A172 (cell line): ENCODE measurements at places on chromosomes 3 and 15. TPM values are rescaled to one million over a fixed set of nuclear protein-coding genes. Genes with fewer than 3 reads are reported as not detected.

Gene ZNF660
- total RNA-seq: not detected in 2 replicates

Gene CHRM5
- 0.02 TPM in 1 of 2 replicates, not detected in the other for total RNA-seq

Gene ST3GAL6
- total RNA-seq: 4.0 and 11.1 TPM in 2 replicates

DNA sequence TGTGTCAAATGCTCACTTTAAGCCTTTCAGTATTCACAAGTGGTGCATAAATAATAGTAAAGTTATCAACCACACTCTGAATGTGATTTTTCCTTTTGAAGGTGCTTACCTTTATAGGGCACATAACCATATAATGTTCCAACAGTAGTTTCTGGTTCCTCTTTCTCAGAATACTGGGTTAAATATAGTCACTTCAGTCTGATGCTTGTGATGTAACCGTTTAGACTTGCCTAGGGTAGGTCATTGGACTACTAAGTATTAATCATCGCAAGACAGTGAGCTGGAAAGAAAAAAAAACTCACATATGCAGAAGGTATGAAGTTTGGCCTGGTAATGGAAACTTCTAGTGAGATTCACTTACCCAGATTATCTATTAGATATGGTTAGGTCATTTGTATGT lies 1.9 kb downstream of the KBTBD8 start:
- DNase-seq: peak; percentile 7

DNA sequence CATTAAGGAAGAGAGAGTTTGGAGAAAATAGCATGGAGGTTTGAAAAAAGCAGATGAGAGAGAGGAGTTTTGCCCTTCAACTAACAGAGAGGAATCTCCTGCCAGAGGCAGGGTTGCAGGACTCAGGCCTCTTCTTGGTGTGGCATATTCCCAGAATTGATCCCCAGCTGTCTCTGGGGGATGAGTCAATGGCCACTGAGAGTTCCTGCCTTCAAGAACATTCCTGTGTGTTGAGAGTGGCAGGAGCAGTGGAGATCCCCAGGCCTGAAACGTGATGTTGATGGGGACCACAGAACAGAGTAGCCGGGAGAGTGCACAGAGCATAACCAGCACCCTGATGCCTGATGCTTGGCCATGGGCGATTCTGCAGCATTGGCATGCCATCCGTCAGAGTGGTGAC lies 348.4 kb upstream of the THBS1 start:
- DNase-seq: peak; percentile 53

DNA sequence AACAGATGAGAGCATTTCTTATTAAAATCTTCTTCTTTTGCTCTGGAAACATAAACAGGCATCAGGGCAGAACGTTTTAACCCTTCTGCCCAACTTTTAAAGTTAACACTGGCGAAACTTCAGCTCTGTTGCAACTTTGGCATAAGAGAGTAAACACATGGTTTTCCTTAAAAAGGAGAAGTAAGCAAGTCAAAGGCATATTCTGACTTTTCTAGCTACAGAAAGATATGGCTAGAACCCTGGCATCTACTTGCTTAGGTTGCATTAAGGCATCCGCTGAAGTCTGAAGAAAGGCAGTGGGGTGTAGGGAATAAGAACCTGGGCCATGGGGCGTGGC lies 13.3 kb upstream of the IL16 start:
- no peak for DNase-seq

DNA sequence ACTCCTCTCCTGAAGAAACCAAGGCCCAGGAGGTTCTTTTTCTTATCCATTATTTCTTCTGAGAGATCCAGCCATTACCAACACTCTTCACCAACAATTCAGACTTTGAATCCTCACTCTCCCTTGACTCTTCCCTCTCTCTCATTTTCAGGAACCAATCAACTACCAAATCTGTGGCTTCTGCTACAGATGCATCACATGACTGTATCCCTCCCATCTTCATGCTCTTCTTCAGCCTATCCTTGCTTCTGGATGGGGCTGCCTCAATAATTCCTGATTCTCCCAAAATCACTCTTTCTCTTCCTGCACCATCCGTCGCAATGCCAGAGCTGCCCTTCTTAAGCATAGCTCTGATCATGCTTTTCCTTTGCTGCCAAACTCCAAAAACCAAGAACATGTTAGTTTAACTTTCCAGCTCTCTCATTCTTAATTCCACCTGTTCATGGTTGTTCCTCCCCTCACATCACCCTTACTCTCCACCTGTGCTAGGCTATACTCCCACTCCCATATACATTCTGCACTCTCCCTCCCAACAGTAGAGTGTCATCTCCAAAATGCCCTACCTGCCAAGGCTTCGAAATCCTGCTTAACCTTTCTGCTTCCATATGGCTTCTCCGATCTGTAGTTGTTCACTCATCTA lies 13.5 kb downstream of the PLD1 start:
- no peak for DNase-seq

DNA sequence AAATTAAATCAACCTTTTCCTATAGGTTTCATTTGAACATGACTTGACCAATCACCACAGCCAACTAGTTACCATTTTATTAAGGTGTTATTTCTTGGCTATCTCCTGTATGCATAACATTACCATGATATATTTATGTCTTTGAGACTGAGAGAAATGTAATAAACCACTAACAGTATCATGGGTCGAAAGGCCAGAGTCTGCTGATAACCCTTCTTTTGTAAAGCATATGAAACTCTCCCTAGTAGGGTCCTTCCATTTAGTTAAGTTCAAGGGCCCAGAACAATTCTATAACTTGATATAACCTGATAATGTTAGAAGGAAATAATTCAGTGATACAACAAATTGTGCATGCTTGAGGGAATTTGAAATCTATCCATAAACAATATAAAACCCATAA lies 14.3 kb upstream of the DPH6 start:
- DNase-seq: no peak
